ENCODE measurements at places on chromosomes 5 and 9.

DNA sequence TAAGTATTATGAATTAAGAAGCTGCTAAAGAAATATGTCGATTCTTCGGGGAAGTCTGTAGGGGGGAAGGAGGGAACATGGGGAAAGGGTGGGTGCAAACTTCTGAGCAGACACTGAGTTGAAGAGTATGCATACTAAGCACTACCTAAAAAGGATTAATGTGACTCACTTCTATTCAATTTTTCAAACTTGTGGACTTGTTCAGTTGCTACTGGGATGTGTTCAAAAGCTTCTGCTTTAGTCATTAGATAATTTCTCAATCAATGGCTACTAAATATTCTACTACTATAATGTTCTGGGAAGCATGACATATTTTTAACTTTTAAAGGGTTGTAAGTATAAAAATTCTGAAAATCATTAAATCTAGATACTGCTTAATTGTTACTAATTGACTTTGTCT lies 109.7 kb upstream of the FER start:
- DNase-seq = no peak

DNA sequence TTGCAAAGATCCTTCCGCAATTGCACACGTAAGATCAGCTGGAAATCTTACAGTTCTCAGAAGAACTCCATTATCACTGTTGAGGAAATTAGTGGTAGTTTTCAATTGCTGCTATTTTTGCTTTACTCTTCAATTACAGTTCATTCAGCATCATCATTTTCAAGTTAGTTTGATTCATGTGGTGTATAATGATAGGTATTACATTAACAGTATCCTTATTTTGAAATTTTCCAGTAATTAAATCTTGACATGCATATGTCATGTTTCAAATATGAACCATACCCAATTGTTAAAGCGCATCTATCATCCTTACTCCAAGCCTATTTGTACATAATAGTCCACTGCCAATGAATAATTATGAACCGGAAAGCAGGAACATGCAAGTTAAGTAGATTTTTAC lies 60.3 kb downstream of the NR6A1 start:
- no peak for DNase-seq

- DNase-seq = no peak
Observed at GRCh38 chr5:166399781-166400180, 1891.7 kb upstream of the WWC1 start.

- no peak for DNase-seq
Observed at GRCh38 chr5:39618391-39618790, 193.6 kb upstream of the DAB2 start.

DNA sequence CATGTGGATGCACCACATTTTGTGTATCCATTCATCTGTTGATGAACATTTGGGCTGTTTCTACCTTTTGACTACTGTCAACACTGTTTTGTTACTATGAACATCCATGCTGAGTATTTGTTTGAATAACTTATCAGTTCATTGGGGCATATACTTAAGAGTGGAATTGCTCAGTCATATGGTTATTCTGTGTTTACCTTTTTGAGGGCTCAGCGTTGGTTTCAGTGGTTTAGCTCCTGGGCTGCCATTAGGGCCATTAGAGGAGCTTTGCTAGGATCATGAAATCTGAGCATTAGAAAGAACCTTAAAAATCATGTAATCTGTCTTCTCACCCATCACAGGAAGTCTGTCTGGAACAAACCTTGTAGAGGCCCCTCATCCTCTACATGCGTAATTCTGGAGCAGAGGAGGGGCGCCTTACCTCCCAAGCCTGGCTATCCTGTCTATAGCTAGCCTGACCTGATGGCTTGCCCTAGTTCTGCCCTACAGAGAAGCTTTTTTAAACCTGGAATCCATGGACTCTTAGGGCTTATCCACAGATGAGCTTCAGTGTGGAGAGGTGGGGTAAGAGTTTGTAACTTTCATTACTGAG lies 92.9 kb downstream of the PDZD2 start:
- DNase-seq = no peak

GRCh38 chr5:154403776-154404387 lies 41.9 kb upstream of the SAP30L start:
- no peak for DNase-seq

GRCh38 chr5:916441-917293 lies 24.0 kb downstream of the TRIP13 start:
- DNase-seq = no peak

DNA sequence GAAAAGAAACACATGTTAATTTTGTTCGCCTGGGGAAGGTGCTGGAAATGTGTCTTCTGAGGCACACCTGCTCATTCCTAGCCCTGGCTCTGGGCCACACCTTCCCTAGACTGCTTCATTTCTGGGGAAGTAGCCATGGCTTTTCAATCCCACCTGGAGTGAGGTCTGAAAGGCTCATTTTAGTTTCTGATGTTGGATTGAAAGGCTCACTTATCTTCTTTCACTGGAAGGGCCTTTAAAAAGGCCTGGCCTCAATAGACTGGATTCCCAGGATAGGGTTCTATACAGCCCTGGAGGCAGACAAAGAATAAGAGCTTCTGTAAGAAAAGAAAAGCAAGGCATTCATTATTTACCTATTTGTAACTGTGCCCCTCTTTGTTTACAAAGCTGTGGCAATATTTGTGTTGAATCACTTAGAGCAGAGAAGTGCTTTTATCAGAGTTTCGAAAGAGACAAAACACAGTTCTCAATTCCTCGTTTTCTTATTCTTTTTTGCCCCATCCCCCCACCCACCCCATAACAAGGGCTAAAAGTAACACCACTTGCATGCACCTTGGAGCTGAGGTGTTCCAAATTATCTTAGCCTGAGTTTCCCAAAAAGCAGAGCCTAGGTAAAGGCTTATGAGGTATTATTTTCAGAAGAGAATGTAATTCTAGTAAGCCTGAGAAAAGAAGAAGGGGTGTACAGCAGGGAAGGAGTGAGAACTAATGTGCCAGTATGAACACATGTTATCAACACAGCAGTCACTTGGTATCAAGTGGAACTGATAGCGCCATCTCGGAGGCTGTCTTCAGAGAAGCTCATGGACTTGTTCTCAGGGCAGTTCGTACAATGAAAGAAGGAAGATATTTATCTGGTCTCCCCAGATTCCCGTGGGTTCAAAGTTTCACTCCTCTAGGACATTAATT lies 413.1 kb downstream of the KCTD16 start:
- DNase-seq = no peak

GRCh38 chr9:96376891-96377874 lies 6.3 kb downstream of the SLC35D2 start:
- no peak for DNase-seq

DNA sequence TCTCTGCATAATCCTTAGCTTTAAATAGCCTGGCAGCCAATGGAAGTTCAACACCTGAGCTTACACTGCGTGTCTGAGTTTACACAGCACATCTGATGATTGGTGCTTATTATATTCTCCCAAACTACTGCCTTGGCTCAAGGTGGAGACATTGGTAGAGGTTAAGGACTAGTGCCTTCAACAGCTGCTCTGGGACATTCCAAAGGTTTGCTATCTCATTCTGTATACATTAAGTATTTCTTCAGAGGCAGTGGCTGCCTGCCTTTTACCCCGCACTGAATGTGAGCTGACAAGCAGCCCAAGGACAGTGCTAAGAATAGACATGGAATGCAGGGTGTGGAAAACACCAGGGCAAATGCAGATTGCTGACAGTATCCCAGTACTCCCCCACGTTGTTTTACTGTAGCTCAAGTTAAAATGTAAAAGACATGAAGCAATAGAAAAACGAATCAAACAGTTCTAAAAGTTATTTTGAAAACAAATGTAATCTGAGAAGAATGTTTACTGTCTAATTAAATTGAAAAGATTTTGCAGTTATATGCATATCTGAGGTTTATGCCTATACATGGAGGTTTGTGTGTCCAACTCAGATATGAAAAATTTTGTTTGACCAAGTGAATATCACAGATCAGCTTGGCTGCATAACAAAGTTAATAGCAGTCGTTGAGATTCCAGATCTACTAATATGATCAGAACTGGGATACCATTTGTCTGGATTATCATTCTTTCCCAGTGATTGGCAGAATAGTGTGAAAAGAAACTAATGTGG lies 1.8 kb downstream of the HSPB3 start:
- no peak for DNase-seq

GRCh38 chr5:89694026-89694550 lies 715.5 kb downstream of the CETN3 start:
- DNase-seq = no peak

- no peak for DNase-seq
Observed at GRCh38 chr5:96051401-96051830, 89.8 kb upstream of the ELL2 start.

DNA sequence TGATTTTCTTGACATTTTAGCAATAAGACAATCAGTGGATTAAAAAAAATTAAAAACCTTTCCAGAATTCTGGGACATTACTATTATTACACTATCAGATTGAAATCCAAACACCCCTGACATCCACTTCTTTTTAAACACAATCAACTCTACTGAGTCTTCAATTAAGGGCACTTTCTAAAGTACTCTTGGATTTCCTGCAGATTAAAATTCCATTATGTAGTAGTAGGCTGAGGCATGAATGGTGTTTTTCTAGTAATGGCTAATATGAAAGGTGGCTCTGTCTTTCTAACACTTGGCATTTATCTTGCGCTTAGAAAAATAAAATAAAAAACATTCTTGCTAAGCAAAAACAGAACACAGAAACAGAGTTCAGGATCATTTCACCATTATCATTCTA lies 107.8 kb downstream of the OXCT1 start:
- no peak for DNase-seq

DNA sequence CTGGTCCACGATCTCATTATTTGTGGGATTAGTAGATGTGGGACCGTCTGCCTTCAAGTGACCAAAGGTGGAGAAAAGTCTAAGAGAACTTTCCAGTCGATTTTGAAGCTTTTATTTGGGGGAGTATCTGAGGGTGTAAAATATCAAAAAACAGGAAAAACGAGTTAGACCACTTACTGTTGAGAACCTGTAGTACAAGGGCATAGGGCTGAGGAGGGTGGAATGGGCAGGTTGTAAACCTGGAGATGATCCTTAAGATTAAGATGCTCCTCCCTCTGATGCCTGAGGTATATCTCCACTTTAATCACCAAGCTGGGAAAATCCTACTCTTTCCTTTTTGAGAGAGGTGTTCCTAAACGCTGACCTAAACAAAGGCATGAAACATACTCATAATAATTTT lies 32.0 kb upstream of the GTF2H2C start:
- no peak for DNase-seq

- DNase-seq = no peak
Observed at GRCh38 chr9:114735704-114736103, 53.7 kb upstream of the TEX48 start.

GRCh38 chr5:111486926-111487325 lies 25.4 kb downstream of the STARD4 start:
- no peak for DNase-seq

GRCh38 chr5:133331941-133332340 lies 280.1 kb downstream of the HSPA4 start:
- no peak for DNase-seq

DNA sequence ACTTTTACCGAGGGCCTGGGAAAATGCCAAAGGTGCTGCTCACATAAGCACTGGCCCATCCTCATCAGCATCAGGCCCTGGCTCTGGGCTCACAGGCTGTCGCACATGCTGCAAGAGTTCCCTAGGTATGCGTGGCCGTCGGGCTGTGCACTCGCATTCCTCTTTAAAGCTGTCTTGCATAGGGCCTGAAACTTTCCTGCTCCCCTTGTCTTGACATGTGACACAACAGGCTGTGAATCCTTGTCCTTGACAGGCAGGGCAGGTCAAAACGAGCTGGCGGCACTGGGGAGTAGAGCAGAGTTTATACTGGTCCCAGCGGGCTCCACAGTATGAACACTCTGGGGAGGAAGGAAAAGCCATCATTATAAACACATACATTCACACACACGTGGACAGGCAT lies 30.7 kb downstream of the TSTD2 start:
- DNase-seq = no peak

DNA sequence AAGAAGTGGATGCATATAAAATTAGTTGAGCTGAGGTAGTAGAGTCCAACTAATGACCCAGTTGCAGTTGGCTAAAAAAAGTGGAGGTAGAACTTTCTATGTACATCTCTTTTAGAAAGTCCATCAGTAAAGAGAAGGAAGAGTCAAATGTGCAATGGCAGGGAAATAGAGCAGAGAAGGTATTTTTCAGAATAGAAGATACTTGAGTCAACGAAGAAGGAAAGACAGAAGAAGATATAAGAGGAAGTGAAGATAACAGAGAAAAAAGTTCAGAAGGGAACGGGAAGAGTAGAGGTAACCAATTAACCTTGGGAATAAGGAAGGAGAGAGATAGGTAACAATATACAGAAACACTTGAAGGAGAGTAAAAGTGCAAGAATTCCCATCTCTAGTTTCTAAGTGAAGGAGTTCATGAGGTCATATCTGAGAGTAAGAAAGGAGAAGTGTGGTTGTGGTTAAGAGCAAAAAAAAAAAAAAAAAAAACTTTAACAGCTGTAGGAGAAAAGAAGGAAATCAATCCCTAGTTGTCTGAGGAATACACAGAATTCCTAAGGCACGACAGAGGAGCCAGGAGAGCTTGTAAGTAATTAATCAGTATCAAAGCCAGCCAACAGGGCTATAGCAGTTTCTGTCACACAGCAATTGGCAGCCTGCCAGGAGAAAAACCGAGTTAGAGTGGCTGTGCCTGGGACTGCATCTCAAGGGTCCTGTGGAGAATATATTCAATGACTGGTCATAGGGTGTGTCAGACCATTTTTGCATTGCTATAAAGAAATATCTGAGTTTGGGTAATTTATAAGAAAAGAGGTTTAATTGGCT lies 61.0 kb downstream of the ARL15 start:
- DNase-seq = no peak

GRCh38 chr9:69657269-69657668 lies 14.9 kb downstream of the APBA1 start:
- no peak for DNase-seq

GRCh38 chr9:89350988-89351557 lies 32.8 kb downstream of the SECISBP2 start:
- DNase-seq = no peak

GRCh38 chr9:79896390-79896980 lies 324.7 kb downstream of the TLE4 start:
- DNase-seq = no peak

GRCh38 chr5:133605323-133605722 lies 7.0 kb downstream of the FSTL4 start:
- no peak for DNase-seq

DNA sequence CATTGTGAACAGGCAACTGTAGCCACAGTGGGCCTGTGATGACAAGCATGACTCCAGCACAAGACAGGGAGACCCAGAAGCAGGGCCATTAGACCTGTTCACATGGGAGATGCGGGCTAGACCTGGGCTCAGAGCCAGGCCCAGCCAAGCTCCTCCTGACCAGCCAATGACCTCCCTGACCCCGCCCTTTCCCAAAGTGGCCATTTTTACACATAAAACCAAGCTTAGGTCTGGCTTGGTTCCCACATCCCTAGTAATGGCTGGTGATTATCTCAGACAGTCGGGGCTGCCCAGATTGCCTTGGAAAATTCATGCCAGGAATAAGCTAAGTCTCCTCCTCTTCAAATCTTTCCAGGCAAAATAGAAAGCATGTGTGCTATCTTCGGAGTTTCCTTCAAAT lies 94.1 kb downstream of the FRMD3 start:
- no peak for DNase-seq

DNA sequence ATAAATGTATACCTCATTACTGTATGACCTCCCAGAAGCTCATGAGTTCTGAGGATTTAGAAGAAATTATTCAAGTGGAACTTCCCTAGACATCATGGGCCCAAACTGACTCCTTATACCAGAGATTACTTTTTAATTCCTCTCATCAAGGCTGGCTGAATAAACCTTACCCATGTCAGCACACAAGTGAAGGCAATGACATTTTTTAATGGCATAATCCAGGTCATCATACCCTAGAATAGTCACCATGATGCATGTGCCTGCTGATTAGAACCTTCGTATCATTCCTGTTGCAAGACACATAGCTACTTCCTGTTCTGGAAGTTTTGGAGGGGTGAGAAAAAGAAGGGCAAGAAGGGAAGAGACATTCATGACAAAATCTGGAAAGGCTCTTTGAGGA lies 49.8 kb upstream of the IFNK start:
- no peak for DNase-seq
